ENCODE measurements at places on chromosomes 1 and 21.
A peak's percentile ranks its signal among the peaks of the same experiment; 100 is the strongest.

- DNase-seq = no peak
Measured at GRCh38 chr1:51576923-51577322, 40.0 kb upstream of the OSBPL9 start.

DNA sequence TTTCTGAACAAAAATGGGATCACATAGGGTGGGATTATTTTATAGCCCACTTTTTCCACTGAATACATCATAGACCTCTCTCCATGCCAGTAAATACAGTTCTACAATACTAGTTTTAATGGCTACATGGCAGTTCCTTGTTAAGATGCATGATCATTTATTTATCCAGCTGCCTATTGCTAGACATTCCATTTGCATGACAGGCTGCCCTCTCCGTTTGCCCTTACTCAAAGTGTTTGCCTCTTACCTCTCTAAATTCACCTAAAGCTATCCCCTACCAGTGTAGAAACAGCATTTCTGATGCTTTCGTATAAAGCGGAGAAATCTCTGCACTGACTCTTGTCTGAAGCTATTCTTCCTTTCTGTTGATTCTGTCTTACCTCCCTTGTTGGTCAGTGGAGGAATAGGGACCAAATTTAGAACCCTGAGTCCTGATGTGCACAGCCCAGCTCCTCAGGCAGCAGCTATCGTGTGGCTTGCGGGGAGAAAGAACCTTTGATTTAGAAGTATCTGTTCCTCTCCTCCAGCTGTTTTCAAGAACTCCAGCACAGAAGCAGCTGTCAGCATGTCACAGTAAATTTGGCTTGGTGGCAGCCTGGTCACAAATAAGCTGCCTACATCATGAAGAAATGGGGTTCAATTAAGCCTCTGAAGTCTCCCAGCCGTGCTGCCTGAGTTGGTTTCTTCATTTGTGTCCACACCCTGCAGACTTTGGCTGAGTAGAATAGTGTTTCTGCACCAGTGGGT is 337.3 kb downstream of the PRDM2 start:
- DNase-seq = no peak

GRCh38 chr1:235093013-235093695 is 35.5 kb downstream of the TOMM20 start:
- DNase-seq = no peak

DNA sequence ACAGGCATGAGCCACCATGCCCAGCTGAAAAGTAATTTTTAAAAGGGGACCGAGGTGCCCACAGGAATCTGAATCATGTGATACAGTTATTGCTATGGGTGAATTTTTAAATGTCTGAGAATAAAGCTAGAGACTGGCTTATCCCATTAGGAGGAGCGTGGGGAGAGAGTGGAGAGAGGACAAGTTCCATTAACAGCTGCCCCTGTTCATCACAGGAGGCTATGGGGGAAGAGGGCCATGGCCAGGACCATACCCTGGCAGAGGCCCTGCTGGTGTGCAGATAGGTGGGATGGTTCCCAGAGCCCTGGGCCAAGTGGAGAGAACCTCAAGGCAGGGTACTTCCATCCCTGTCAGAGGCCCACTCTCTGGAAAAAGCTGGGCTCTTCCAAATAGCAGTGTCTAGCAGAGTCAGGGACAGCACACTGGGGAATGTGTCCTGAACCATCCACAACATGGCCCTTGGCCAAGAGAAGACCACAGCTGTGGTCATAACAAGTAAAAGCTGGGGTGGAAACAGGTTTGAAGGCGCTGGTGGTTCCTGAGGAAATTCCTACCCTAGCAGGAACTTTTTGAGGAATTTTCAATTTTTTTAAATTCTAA is 13.7 kb upstream of the ZNF691 start:
- DNase-seq = no peak

- no peak for DNase-seq
Measured at GRCh38 chr1:20732071-20732587, 374 bp downstream of the SH2D5 start.

DNA sequence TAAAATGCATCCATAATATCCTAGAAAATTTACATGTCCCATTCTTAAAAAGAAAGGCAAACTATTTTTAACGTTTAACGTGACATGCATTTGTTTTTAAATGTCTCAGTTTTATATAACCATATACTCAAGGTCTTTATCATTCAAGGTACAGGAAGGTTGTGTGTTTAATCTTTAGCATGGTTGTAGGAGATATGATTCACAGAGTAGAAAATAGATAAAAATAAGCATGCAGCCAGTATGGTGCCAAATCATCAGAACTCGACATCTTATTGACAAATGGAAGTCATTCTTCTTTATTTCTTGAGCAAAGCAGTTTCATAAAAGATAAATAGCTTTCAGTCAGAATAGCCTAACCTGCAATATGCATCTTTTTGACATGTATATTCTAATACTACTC is 51.0 kb downstream of the SAMSN1 start:
- DNase-seq = no peak

DNA sequence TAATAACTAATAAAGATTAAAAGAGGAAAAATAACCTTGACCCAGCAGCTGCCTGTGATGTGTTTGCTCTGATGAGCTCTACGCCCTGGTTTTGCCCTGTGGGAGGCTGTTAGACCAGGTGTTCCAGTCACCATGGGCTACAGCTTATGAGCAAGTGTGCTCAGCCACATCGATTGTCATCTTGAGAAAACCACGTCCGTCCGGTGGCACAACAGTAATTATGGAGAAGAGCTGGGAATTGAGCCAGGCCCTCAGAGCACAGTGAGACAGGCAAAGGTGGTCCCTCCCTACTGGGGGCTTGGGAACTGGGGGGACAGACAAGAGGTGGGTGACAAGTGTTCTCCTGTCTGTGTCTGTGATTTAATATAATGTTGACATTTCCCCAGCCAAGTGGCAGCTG is 420.5 kb downstream of the MATN1 start:
- no peak for DNase-seq

DNA sequence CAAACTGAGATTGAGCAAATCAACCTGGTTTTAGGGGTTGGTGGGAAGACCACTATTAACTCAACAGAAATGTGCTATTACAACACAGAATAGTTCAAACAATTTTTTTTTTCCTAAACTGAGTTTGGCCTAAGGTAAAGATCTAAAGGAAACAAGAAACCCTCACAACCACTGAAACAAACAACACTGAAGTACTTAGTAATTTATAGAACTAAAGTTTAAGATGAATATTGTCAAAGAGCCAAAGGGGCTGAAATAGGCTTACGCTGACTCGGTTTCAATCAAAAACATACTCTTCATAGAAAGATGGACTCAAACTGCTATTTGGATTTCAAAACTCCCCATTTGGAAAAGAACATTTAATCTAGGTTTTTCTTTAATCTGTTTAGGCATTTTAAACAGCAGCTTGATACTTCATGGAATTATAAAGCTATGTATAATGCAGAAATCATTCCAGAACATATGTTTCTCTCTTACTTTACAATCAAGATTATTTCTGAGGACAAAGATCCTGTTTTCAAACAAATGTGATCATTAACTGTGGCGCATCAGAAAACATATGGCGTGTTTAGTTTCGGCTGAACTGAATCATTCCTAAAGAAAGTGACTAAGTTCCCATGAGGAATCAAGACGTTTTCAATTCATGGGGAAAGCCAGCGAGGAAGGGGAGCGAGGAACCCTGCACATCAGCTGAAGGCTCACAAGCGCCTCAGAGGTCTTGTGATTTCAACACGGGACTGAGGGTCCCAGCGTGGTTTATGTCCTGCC is 62.7 kb downstream of the SYT6 start:
- DNase-seq = no peak

DNA sequence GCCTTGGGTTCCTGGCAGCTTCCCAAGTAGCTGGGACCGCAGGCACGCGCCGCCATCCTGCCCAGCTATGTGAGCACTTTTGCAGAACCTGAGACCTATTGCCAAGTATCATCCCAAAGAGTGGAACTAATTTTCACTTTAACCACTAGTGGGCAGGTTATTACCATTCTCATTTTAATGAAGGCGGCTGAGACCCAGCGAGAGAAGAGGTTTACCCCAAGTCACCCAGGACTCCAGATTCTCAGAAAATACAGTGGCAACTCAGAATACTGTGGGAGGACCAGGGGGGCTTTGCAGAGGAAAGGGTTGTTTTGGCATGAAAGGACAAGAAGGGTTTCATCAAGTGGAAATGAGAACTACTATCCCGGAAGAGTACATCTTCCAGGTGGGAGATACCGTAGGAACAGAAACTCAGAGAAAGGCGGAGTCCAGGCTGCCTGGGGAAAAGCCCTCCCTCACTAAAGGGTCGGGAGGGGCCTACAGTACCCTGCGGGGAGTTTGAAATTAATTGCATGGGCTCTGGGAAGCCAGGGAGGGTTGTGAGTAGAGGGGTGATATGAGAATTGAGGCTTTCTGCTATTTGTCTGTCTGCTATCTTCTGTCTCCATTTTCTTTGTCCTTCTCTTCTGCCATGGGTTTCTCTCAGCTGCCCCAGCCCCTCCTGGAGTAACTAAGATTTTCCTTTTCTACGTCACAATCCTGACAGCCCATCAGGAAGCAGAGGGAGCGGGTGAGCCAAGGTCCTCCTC is 7.2 kb upstream of the SEMA4A start:
- DNase-seq = no peak

DNA sequence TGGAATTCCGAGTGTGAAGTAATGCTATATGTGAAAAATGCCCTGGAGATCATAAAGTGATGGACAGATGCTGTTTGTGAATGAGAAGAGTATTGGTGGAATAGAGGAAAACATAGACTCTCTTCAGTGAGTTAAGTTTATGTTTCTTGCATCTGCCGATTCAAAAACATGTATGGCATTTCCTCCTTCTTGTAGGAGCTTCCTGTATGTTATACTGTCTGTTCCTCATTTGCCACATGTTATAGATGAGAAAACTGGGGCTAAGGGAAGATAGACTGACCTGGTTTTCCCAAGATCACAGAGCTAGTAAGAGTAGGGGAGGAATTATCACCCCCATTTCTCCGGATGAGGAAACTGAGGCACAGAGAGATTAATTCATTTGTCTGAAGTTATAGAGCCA is 41.1 kb upstream of the IL20 start:
- no peak for DNase-seq

- DNase-seq = no peak
Measured at GRCh38 chr1:165313903-165314302, 42.6 kb downstream of the LMX1A start.

- DNase-seq = no peak
Measured at GRCh38 chr1:243413431-243414151, 157.8 kb downstream of the SDCCAG8 start.

DNA sequence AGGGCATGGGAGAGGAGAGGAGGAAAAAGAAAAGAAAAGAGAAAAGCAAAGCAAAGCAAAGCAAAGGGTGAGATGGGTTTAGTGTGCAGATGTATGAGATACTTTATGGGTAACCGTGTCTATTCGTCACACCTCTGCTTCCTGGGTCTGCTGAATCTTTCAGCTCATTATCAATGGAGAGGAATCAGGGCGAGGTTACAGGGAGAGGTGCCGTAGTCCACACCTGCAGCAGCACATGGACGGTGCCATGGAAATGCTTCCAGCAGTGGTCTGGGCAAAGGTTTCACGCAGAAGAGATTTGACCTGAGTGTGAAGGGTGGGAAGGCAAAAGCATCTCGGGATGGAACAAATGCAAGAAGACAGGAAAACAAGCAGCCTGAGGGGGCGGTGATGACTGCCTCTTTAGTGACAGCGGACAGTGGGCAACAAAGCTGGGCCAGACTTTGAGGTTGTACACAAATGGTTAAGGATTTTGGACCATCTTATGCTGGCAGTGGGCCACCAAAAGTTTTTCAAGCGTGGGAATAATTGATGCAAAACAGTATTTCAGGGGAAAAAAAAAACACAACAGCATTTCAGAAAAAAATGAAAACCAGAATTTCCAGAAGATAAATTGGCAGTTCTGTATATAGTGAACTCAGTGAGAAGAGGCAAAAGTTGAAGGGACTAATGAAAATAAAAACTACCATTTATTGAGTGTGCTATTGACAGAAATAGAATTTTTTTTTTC is 19.5 kb upstream of the SRP9 start:
- DNase-seq = no peak

GRCh38 chr1:37825506-37825905 is 17.5 kb upstream of the YRDC start:
- no peak for DNase-seq

DNA sequence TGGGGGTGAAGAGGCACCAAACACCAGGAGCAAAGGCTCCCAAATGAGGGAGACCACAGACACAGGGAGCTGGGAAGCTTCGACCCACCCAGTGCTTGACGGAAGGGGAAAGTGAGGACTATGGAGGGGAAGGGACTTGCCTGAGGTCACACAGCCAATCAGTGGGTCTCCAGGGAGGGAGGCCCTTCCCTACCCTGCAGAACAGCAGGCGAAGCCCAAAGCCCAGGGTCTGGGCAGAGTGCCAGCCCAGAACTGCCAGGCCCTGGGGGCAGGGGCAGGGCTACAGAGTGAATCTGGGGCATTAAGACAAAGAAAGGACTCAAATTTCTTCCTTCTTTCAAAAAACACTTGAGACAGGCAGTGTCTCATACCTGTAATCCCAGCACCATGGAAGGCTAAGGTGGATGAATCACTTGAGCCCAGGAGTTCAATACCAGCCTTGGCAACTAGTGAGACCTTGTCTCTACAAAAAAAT is 45.5 kb upstream of the ECE1 start:
- DNase-seq = no peak

- no peak for DNase-seq
Measured at GRCh38 chr1:53600561-53600960, 138.4 kb downstream of the GLIS1 start.

GRCh38 chr1:18407166-18408045 is 73.3 kb upstream of the KLHDC7A start:
- no peak for DNase-seq

DNA sequence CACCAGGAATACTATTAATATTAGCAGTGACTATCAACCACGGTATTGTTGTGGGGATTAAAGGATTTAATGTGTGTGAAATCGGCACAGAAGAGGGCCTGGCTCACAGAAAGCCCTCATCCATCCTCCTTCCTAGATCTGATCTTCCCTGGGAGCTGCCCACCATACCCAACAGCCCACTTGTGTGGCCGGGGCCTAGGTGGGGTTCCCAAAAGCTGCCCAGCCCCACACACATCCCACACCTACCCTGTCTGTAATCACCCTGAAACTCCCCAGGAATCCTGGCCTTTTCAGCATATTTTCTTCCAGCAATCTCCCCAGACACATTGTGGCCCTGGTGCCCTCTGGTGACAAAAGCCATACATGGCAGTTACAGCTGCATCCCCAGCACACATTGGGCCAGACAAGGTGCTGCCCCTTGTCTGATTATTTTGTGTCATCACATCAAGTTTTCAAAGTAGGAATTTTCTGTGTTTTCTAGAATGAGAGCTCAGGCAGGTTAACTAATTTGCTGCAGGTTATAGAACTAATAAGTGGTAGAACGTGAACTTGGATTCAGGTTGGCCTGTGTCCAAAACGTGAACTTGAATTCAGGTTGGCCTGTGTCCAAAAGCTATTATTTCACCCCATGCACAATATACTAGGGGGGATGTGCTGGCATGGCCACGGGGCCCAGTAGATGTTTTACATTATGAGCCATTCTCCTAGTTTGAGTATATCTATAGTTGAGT is 5.3 kb upstream of the SLC6A9 start:
- peak; percentile 59 for DNase-seq

GRCh38 chr21:42865776-42866160 is 13.6 kb downstream of the WDR4 start:
- no peak for DNase-seq

GRCh38 chr1:160127865-160128523 is 12.4 kb downstream of the ATP1A2 start:
- no peak for DNase-seq

- no peak for DNase-seq
Measured at GRCh38 chr21:28633839-28634555, 358.7 kb downstream of the LTN1 start.
